ENCODE measurements at places on chromosomes 7 and 10.

- no peak for DNase-seq
These were observed 20.3 kb upstream of the GNA12 start for GRCh38 chr7:2864204-2864985.

GRCh38 chr10:24007359-24007758 lies 201.6 kb upstream of the KIAA1217 start:
- DNase-seq, result no peak

GRCh38 chr7:90312745-90313144 lies 8.4 kb downstream of the FAM237B start:
- peak; percentile 18 for DNase-seq

DNA sequence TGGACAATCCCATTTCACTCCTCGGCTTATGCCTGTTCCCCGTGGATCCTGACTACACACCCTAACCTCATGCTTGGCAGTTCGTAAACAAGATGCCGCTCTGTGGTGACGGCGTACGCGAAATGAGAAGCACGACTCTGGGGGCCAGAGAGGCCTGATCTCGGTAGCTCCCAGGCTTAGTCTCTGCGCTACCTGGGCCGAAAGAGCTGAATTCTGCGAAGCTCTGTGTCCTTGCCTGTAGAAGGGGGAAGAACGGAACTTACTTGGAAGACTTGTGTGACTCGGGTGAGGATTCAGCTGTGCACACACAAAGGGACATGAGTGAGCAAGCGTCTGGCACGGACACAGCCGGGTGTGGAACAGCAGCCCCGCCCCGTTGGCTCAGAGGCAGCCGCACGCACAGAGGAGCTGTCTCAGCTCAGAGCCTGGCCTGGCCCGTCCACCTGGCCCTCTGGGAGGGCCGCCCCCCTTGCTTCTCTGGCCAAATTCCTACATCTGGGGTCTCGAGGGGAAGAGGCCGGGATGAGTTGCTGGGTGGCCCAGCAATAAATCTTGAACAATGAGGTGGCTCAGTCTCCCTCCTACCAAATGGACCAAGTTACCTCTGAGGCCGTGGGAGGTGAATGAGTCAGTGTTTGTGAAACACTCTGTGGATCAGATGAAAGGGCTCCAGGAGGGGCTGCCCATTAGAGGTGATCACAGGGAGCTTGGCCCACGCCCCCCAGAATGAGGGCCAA lies 83.8 kb downstream of the PDGFA start:
- DNase-seq, result no peak

- DNase-seq, result no peak
These were observed 279.7 kb upstream of the MGMT start for GRCh38 chr10:129187331-129187730.

- DNase-seq, result no peak
These were observed 142.5 kb upstream of the PRKCQ start for GRCh38 chr10:6722616-6723004.

DNA sequence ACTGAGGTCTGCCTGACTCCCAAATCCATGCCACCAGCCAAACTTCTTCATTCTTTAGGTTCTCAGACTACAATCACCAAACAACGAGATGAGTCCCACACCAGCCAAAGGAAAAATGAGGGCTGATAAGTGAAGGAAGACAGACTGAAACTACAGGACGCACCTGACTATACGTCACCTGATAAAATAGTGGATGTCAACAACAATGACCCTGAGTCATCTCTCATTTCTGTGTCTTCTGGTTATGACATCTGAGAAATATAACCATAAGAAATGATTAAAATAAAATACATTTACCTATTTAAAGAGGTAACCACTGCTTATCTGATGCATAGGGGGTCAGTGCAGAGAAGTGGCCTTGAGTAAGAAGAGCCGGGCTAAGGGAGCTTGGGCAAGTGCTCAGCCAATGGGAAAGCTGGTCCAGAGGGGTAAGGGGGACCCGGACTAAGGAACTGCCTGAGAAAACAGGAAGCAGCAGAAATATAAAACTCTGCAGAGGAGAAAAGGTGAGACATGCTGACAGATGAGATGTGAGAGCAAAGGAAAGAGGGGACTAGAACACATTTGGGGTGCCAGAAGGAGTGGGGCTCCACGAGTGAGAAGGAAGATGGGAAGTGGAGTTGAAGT lies 51.8 kb downstream of the HIPK2 start:
- no peak for DNase-seq

DNA sequence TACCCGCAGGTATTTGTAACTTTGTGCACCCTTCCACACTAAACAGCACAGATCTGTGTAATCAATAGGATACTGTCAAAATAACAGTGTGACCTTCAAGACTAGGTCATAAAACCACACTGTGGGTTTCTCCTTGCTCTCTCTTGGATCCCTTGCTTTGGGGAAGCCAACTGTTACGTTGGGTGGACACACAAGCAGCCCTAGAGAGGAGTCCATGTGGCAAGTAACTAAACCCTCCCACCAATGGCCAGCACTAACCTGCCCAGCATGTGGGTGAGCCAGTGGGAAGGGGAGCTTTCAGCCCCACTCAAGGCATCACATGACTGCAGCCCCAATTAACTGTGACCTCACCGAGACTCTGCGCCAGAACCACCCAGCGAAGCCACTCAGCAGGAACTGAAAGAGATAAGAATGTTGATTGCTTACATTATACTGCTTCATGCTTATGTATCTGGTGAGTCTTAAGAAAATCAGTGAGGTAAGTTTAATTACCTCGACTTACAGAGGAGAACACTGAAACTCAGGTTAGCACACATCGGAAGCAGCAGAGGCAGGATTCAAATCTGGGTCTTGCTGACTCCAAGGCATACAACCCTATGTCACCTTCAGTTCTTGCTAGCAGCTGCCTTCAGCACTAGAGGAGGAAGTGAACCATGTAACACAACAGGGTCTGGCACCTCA lies 9.4 kb upstream of the ZC3HAV1 start:
- peak; percentile 83 for DNase-seq

GRCh38 chr10:121243609-121244241 lies 354.5 kb downstream of the FGFR2 start:
- no peak for DNase-seq

DNA sequence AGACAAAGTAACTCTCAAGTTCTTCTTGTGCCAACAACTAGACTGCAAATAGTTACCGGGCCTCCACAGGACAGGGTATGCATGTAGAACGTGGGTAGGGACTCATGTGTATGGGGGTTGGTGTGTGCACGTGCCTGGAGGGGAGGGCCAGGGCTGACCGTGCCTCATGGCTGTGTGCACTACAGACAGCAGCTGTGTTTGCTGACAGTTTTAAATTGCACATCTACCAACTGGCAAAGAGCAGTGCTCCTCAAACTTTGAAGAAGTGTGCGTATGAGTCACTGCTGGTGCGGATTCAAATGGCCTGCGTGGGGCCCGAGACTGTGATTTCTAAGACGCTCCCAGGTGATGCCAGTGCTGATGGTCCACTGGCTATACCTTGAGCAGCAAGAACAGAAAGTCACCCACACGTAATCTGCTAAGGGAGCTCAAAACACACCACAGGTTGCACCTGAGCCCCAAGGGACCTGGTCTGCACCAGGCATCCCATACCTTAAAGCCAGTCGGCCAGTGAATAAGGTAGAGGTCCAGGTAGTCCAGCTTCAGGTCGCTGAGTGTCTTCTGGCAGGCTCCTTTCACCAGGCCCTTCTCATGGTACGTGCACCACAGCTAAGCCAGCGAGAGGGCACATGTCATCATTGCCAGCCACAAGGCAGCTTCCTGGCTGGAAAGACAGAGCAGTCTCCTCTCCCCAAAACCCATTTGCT lies 8.5 kb downstream of the AKR1B1 start:
- DNase-seq, result peak; percentile 62

DNA sequence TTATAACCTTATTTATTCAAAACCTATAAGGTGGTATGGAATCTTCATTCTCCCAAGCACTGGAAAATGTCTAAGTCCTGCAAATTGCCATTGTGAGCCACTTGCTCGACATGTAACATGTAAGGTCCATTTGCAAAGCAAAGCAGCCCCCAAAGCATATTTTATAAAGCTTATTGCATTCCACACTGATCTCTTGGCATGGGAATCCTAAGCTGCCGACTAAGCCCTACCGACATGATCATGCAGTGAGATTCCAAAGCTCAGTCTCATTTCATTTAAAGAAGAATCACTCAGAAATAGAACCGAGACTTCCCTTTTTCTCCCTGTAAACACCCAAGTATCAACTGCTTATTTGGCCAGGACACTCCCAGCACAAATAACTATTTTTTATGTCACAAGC lies 333.4 kb upstream of the MYO3A start:
- DNase-seq, result no peak

DNA sequence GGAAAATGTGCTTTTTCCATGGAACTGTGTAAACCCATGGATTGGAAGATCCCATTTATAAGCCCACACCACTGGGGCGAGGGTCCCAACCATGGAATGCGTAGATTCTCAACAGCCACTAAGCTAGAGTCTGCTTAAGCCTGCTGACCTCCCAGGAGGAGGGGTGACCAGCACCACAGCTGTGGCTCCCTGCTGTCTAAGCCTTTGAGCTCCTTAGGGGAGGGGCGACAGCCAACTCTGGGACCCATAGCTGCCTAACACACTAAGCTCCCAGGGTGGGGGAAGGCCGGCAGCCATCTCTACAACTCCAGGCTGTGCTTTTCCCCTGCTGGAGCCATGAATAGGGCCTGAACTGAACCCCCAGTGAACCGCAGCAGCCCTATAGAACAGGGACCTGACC lies 249.8 kb upstream of the HPS1 start:
- no peak for DNase-seq

- DNase-seq, result no peak
These were observed 280.9 kb upstream of the IGFBP3 start for GRCh38 chr7:46201961-46202360.

- no peak for DNase-seq
These were observed 120.7 kb upstream of the GDF10 start for GRCh38 chr10:47179291-47179647.

GRCh38 chr7:42053834-42054233 lies 183.2 kb downstream of the GLI3 start:
- no peak for DNase-seq

DNA sequence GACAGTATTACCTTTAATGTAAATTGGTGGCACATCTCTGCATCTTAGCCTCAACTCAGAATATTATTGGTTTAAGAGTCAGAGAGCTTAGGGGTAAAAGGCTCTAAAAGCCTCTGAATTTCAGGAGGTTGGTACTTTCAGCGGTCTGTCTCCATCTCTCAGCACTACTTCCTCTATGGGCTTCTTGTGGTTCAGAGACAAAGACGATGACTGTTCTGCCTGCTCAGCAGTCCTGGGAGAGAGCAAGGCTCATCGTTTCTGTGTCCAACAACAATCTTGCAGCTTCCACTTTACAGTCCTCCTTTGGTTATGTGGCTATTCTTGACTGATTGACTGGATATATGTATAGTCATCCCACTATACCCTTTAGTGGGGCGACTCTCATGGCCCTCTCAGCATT lies 394.7 kb downstream of the AUTS2 start:
- DNase-seq, result peak; percentile 26

DNA sequence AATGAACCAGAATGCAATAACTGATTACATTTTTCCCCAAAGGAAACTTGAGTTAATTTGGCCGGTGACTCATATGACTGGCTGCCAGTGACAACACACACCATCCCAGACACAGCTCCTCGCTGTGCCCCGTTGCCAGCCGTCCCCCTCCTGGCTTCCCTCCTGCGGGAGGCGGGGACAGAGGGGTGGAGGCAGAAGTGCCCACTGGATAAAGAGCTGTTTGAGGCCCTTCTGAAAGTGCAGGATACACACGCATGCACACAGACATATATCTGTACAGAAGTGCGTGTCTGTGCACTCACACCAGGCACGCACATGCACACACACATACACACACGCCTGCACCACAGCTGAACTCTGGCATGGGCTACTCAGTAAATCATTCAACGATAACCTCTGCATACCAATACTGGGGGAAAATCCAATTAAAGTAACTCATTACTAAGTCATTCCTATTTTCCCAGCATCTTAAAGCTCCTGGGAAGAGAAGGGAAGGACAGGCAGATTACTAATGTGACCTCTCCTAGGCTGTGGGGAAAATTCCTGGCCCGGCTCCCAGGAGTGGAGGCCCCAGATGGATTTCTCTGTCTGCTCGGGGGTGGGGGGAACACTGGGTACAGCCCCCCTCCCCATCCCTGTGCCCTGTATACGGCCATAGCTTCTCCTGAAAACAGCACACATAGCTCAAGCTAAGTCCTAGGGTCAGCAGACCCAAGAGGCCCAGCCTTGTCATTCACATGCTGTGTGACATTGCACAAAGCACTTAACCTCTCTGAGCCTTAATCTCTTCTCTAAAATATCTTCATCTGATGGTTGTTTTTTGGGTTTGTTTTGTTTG lies 52.3 kb upstream of the MYL10 start:
- peak; percentile 51 for DNase-seq

DNA sequence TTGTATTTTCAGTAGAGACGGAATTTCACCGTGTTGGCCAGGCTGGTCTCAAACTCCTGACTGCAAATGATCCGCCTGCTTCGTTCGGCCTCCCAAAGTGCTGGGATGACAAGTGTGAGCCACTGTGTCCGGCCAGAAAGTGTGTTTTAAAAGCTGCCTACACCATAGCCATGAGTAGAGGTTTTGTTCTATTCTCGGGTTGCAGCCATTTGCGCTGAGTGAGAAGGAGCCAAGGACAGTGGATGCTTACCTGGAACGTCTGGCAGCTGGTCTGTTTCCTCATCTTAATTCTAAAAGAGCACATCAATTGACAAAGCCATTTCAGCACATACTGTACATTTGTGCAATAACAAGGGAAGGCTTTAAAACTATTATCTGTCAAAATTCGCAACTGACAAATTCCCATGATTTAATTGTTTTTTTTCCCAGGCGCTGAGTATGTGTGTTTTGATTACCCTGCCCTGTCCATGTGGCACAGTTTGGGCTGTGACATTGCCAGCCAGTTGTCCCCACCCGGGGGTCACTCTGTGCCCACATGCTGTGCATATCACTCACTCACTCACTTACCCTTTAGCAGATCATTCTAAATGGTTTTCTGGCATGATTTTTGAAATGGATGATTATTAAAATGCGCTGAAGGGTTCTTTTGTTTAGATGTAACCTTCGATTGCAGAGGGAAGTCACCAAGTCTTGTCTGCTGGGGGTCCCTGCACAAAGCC lies 251.6 kb downstream of the CCDC3 start:
- DNase-seq, result no peak

GRCh38 chr7:149776289-149776688 lies 2.9 kb upstream of the ZNF467 start:
- no peak for DNase-seq

DNA sequence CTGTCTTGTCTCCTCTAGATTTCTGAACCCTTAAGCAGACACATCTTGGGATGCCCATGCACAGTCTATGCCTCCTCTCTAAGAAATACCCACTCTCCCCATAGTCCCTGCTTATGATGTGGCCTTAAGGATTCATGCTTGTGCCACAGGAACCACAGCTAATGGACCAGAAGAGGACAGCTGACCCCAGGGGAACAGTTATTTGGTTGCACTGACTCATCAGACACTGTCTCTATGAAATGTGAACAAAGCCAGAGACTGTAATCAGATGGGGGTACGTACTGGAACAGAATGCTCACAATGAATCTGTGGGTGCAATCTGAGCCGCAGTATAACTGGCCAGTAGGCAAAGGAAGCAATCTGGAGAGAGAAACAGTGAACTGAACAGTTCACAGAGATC lies 121.9 kb downstream of the USP6NL start:
- no peak for DNase-seq
